Caco-2 (cell line): ENCODE measurements at places on chromosomes 2 and 18. TPM values are rescaled to one million over a fixed set of nuclear protein-coding genes. Genes with fewer than 3 reads are reported as not detected.

DNA sequence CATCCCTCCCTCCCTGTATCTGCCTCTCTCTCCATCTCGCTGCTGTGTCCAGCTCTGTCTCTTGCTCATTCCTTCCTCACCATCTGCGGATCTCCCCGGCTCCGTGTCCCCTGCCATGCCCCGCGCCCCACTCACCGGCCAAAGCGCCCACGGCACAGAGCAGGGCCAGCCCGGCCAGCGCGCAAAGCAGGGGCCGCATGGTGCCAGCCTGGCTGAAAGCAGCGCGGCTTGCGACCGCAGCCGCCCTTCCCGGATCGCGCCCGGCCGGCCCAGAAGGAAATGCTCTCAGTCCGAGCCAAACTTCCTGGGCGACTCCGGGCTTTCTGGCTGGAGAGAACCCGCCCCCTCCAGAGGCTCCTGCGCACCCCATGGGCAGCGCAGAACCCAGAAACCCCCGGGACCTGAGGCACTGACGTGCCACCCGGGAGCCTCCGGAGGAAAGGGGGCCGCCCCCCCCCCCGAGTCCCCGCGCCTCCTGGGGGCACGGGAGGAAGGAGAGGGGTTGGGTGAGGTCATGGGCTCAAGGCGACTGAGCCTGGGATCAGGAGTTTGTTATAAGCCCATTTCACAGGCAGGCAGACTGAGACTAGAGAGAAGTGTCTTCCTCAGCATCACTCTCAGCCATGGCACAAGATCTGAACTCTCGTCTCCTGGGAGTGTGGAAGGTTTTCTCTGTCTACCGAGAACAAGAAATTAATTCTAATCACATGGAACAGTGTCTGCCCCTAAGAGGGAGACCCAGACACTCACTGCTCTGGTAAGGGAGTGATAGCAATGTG lies 45.2 kb upstream of the RAB6C start:
- no peak for DNase-seq

- DNase-seq = no peak
Observed at GRCh38 chr18:56076723-56077122, 488.7 kb upstream of the TCF4 start.

- no peak for DNase-seq
Observed at GRCh38 chr2:156787517-156787916, 351.3 kb downstream of the GPD2 start.

GRCh38 chr2:20198796-20199632 lies 25.9 kb downstream of the SDC1 start:
- DNase-seq = no peak

The FEZ2 gene
- 50.5 and 55.8 TPM in 2 replicates for total RNA-seq

The RBM44 gene
- total RNA-seq = 0.14 TPM in 1 of 2 replicates, not detected in the other

The FHOD3 gene
- total RNA-seq = 0.07 TPM in 1 of 2 replicates, not detected in the other

DNA sequence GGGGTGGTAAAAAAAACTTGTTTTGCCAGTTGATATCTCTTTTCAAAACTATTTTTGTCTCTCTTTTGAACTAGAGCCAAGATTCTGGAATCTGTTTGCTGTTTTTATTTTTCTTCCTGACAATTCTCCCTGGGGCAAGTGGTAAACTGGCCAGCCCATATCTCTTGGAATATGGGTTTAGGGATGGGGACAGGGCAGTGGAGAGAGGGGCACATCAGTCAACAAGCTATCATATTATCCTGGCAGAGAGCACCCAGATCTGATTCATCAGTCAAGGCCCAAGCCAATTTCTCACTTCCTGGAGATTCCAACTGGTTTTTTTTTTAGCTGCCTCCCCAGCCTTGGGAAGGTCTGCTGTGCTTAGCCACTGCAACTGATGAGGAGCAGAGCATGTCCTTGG lies 52.3 kb downstream of the ARHGAP28 start:
- no peak for DNase-seq

DNA sequence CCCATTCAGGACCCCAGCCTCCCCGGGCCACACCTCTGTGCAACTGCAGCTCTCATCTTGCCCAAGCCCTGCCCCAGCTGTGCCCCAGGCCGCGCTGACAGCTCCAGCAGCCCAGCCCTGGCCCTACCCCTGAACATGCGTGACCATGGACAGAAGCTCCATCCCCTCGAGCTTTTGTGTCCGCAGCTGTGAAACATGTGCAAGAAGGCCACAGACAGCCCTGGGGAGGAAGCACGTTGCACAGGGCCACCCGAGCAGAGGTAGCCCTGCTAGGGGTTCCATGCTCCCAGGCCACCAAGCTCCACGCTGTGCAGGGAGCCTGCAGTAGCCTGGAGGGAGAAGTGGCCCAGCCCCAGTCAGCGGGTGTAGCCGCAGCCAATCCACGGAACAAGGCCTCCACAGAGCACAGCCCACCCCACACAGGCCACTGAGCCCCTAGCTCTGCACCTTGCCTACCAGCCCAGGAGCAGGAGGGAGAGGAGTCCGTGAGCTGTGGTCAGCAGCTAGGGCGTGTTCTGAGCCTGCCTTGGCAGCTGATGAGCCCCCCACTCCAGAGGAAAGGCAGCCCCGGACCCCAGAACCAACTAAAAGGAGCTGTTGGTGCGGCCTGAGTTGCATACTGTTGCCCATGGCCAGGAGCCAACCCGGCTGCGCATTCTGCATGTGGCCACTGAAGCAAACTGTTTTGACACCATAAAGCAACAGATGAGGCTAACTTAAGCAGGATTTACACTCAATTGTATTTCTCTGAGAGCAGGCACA lies 184.0 kb downstream of the SEPTIN10 start:
- no peak for DNase-seq

DNA sequence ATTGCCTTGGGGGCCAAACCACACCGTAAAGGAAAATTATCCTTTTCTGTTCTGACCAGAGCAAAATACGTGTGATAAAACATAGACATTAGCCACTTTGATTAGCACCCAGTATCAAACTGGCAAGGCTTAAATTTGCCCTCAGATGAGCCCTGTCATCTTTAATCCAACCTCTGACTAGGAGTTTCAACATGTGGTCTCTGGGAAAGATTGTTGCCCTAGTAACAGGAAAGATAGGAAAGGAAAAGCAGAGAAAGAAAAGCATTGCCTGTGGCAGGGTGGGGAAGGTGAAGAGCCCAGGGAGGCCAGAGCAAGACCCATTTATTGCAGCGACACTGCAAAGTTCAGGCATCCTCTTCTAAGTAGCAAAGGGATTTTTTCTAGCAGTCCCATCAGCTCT lies 181.5 kb upstream of the SCN7A start:
- DNase-seq = no peak
